Stimulated activated CD4-positive, alpha-beta T cell treated with anti-CD3 and anti-CD28 coated beads, Interleukin-2, amount 100 ng/mL, for 4 hours (primary cell): ENCODE measurements at places on chromosomes 6 and 20.
A peak's percentile ranks its signal among the peaks of the same experiment; 100 is the strongest.

DNA sequence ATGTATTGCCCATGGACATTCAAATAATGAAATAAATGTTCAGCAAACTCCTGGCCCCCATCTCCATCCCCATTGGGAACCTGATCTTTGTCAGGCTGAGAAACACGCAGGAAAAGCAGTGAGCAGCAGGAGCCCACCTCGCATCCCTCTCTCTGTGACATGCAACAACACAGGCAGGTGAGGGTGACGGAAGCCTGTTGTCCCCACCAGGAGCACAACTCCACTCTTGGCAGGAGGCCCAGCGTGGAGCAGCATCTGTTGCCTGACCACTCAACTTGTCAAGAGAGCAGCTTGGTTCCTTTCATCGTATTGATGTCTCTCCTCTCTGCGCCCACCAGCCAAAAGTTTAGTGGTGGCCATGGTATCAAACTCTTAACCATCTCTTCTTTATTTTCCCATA, 586.9 kb upstream of the ARID1B start:
- no peak for DNase-seq

DNA sequence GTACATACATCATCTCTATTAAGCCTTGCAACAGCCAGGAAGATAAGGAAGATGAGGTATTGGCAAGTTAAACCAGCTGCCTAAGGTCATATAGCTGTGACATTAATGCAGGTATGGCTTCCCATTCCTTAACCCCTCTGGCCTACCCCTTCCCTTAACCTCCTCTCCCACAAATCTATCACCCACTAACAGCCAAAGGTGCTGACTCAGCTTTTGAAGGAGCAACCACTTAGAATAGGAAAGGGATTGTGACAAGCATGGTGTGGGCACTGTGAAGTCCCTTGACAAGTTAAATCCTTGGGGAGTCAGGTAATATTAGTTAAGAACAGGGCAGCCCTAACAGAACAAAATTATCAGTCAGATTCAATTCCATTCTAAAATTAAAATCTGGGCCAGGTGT, 5.4 kb upstream of the SH3BGRL2 start:
- DNase-seq, result no peak

- no peak for DNase-seq
Measured at GRCh38 chr6:3351105-3351676, 92.4 kb downstream of the PSMG4 start.

- no peak for DNase-seq
Measured at GRCh38 chr20:32457479-32457986, 99.4 kb downstream of the ASXL1 start.

GRCh38 chr6:117206944-117207687, 58.2 kb upstream of the VGLL2 start:
- DNase-seq, result no peak

DNA sequence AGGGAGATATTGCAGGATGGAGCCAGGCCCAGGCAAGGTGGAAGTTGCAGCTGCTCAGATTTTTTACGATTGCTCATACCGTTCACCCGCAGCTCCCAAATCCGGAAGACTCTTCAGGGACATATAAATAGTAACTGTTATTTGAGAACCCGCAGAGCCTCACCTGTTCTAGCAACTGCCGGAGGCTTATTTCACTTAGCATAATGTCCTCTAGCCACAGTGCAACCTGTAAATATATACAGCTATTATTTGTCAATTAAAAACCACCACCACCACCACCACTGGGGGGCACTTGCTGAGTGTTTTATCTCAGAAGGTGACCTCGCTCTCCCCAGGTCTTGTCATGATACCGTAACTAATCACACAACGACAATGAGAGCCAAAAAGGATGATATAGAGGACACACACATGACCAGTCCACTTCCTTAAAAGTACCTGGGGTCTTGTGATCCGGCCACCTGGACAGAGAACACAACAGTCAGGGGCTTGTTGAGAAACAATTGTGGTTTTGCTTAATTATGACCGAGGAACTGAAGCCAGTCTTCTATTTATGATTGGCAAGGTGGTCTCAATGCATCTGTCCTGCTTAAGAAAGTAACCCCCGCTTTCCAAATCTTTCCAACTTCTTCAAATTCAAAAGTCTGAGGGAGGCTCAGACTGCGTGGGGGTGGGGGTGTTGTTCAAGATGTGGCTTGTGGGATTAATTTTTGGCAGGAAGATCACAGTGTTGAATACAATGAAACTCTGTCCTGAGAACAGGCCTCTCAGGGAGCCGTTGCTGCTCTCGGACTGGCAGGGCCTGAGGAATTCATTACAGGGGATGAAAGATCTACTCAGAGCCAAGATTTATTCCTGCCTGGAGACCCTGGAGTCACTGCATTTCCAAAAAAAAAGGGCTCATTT, 107.7 kb upstream of the PRND start:
- peak; percentile 67 for DNase-seq

GRCh38 chr6:89999154-89999553, 104.9 kb downstream of the GJA10 start:
- no peak for DNase-seq

- no peak for DNase-seq
Measured at GRCh38 chr20:50744143-50744792, 12.9 kb downstream of the PARD6B start.

DNA sequence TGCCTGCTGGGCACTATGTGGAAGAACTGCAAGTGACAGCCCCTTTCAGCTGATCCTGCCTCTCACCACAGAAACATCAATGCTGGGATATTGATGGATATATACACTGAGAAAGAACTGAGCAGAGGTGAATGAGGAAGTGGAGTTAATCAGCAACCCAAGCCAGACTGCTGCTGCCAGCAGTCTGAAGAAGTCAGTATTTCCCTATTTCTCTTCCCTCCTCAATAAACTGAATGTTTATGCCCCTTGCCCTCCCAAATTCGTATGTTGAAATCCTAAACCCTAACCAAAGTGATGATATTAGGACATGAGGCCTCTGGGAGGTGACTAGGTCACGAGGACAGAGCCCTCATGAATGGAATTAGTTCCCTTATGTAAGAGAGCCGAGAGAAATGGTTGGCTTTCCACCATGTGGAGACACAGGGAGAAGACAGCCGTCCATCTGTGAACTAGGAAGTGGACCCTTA, 76.3 kb downstream of the CDK19 start:
- DNase-seq, result no peak

DNA sequence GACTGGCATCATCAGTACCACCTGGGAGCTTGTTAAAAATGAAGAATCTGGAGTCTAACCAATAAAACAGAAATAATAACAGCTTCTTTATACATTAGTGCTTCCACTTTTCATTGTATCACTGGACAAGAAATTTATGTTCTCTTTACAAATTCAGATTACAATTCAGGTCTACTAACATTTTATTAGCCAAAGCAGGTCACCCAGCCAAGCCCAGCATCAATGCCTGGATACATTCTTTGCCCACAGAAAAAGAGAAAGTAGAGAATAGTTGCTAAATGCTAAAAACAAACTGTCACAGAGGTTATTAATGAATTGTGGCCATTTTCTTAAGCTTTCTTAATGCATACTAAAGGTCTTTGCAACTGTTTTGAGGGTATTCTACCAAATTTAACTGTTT, 458.3 kb downstream of the BTBD3 start:
- no peak for DNase-seq

DNA sequence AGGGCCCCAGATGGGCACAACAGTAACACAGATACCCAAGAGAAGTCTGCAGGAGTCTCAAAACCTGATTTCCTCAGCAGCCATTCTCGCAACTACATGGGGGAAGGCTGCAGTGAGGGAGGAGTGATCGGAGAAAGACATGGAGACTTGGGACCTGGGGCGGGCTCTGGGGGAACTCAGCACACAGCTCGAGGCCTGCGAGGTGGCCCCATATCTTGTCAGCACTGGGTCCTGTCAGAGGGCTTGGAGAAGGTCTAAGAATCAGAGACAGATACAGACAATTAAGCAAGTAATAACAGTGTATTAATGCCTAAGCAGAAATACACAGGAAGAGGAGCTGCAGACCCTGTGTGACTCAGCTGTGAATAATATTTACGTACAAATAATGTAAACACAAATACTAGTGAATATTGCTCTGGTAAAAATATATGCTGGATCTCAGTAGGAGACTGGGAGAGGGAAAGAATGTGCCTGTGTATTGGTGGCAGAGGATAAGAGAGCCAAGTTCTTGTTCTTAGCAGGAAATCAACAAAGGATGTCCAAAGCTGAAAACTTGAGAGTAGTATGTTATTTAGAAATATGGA, 336.2 kb downstream of the ZFAND3 start:
- no peak for DNase-seq

- DNase-seq, result no peak
Measured at GRCh38 chr6:33335916-33336315, 18.4 kb upstream of the ZBTB22 start.

DNA sequence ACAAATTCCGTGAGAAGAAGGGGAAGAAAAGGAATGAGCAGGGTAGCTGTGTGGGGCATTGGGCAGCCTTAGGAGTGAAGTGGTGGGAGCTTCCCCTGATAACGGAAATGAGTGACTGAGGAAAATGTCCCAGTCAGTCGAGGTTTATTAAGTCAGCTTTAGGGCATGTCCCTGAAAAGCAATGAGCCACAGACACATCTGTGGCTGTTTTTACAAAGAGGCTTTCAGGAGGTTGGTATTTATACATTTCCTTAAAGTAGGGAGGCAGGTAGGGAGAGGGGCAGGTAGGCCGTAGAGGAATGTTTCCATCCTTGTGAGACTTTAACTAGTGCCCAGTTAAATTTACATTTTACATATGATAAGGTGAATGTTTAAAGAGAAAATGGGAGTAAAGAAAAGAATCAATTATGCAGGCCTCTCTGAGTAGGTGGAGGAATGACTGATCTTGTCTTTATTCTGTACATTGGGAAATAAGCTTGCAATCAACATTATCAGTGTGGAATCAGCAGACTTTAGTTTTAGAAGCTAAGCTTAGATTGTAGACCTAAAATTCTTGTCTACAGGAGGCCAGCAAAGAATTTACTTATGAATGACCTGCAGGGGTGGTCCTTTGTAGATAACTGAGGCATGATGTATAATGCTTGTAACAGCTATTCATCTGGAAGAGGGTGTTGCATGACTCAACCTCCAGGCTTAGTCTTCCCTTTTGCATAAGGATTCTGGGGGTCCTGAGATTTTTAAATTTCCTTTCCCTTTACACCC, 18.5 kb downstream of the SLC22A2 start:
- DNase-seq, result no peak

- no peak for DNase-seq
Measured at GRCh38 chr6:150075034-150075421, 6.1 kb upstream of the ULBP3 start.

DNA sequence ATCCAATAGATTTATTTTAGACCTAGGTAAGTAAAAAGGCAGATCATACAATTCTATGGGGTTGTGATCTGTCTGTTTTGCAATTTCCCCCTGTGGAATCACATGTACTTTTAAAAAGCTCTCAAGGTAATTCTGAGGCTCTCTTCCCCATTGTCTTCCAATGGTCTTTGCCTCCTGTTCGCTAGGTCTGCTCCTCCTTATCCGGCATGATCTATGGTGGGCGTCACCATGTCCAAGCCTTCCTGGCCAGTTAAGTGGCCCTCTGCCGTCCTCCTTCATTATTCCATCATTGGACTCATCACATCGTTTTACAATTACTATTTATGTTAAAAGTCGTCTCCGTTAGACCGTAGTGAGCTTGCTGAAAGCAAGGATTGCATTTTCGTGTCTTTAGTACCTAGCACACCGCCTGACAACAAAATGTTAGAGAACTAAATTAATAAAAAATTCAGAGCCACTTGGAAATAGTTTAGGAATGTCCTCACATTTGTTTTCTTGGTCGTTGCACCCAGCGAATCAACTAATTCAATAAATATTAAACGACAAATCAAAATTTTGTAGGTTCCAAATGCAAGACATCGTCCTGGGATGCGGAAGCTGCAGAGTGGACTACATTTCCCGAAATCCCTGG, 2.2 kb upstream of the STXBP5 start:
- no peak for DNase-seq

GRCh38 chr20:58720890-58721289, 28.3 kb downstream of the NPEPL1 start:
- DNase-seq, result no peak

DNA sequence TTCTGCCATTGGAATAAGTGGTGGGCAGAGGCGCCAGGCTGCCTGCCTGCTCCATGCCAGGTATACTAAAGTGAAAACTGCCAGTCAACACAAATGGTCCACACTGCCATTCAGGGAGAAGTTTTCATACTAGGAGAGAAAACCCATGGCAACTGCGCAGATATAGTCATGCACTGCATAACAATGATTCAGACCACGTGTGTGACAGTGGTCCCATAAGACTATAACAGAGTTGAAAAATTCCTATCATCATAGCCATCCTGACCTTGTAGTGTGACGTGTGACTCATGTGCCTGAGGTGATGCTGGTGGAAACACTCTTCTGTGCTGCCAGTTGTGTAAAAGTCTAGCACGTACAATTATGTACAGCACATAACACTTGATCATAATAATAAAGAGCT, 25.1 kb downstream of the ZC3H12D start:
- no peak for DNase-seq

GRCh38 chr6:64815718-64816117, 891.3 kb downstream of the EYS start:
- DNase-seq, result no peak

DNA sequence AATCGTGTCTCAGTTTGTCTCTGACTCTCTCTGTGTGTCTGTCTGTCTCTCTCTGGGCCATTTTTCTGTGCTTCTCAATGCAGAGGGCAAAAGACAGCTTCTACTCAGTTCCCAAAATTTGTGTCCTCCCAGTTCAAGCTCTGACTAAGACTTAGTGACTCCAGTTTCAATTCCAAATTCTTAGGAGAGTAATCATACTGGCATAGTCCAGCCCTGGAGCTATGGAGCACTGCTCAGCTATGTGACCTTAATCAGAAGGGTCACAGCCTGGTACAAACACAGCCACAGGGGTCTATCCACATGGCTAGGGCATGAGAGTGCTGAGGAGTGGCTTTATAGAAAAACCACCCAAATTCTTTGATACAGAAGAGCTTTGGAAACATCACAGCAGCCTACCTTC, 91.9 kb downstream of the FOXF2 start:
- DNase-seq, result no peak

DNA sequence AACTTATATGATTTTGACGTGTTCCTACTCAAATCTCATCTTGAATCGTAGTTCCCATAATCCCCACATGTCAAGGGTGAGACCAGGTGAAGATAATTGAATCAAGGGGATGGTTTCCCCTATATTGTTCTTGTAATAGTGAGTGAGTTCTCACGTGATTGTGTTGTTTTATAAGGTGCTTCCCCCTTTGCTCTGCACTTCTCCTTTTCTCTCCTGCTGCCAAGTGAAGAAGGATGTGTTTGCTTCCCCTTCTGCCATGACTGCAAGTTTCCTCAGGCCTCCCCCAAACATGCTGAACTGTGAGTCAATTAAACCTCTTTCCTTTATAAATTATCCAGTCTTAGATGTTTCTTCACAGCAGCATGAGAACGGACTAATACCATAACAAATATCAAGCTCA, 83.2 kb downstream of the MANEA start:
- DNase-seq, result no peak

- DNase-seq, result no peak
Measured at GRCh38 chr6:137305691-137306090, 86.5 kb upstream of the IFNGR1 start.

GRCh38 chr6:72382602-72383529, 239.0 kb upstream of the KCNQ5 start:
- DNase-seq, result no peak

- DNase-seq, result no peak
Measured at GRCh38 chr6:73152556-73152955, 72.7 kb downstream of the KHDC1L start.

GRCh38 chr20:38452880-38453624, 17.9 kb upstream of the SNHG17 start:
- no peak for DNase-seq

- DNase-seq, result no peak
Measured at GRCh38 chr6:118668761-118669385, 17.5 kb upstream of the CEP85L start.
